Stimulated activated CD4-positive, alpha-beta T cell treated with anti-CD3 and anti-CD28 coated beads, Interleukin-12 subunit alpha, Interleukin-12 subunit beta, amount 100 ng/mL, for 48 hours (primary cell): ENCODE measurements at places on chromosomes 12 and 14.

GRCh38 chr12:49553512-49554088, 14.3 kb downstream of the MCRS1 start:
- DNase-seq = no peak

GRCh38 chr12:2970744-2971143, 11.5 kb downstream of the TEAD4 start:
- DNase-seq = no peak

- DNase-seq = no peak
Observed at GRCh38 chr12:29396774-29397173, 15.8 kb upstream of the ERGIC2 start.

DNA sequence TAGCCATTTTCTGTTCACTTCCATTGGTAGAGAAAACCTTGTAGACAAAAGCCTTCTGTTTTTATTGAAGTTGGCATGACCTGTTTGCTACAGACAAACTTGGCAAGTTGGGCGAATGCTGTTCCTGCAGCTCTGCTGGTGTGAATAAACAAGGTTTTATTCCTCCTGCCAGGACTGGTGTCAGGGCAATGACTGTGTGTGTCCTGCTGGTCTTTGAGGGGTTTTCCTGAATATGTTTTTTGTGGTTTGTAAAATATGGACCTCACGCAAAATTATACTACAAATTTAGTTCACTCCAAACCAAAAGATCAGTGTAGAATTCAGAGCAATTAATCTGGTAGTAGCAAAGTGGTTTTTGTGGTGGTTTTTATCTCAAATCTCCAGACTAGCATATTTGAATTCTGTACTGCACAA, 140.8 kb downstream of the ERC1 start:
- no peak for DNase-seq

- no peak for DNase-seq
Observed at GRCh38 chr14:92481811-92482555, 31.6 kb upstream of the RIN3 start.

DNA sequence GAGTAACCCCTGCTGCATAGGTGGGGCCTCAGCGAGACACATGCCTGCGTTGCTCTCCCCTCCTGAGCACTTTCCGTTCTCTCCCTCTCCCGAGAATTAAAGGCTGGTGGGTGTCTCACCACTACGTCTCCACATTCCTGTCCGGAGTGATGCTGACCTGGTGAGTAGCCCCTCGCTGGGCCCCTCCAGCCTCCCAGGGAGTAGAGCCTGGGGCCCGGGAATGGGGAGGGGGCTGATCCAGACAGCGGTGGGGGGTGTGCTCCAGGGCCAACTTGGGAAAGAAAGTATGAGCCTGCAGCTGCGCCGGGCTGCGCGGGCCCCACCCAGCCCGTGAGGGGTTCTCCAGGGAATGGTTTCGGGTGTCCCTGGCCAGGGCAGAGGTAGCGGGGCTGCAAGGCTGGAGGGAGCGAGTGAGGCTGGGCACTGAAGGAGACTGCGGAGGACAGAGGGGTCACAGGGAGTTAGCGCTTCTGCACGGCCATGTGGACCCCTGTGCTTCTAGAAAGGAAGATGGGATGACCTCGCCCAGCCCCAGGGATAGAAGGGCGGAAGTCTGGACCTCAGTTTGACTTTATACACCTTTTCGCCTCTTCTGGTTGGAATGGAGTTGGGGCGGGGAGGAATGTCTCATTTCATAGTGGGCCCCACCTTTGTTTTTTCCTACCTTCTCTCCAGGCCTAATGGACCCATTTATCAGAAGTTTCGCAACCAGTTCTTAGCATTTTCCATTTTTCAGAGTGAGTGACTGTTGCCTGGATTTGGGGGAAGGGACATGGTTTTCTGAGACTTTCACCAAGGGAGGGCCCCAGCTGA, 22.5 kb downstream of the RHOF start:
- no peak for DNase-seq

GRCh38 chr12:85191-85666, 18.7 kb downstream of the IQSEC3 start:
- DNase-seq = no peak

- no peak for DNase-seq
Observed at GRCh38 chr12:115697340-115697739, 580.2 kb downstream of the MED13L start.

GRCh38 chr14:60862283-60862682, 118.6 kb downstream of the TRMT5 start:
- DNase-seq = no peak

GRCh38 chr12:88432531-88433490, 147.5 kb downstream of the KITLG start:
- no peak for DNase-seq

- DNase-seq = no peak
Observed at GRCh38 chr12:1188016-1188415, 197.0 kb downstream of the ERC1 start.

- no peak for DNase-seq
Observed at GRCh38 chr12:44960856-44961255, 84.7 kb upstream of the NELL2 start.

DNA sequence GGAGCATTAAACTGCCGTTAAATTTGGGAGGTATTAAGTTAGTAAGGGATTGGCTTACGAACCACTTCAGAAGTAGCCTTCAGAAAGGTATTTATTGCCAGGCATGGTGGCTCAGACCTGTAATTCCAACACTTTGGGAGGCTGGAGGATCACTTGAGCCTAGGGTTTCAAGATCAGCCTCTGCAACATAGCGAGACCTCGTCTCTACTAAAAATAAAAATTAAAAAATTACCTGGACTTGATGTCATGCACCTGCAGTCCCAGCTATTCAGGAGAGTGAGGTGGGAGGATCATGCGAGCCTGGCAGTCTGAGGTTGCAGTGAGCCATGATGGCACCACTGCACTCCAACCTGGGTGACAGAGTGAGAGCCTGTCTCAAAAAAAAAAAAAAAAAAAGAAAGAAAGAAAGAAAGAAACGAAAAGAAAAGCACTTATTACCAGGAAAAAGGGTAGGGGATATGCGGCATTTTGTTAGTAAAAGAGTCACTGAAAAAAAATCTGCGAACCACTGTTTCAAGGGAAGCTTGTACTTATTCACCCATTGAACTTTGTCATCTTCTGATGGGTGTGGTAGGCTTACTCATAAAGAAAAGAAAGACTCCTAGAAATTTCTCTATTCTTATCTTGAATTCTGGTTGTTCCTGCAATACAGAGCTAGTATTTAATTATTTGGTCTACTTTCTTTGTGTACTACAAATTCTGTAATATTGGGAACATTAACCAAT, 33.6 kb upstream of the PLEKHA5 start:
- no peak for DNase-seq

DNA sequence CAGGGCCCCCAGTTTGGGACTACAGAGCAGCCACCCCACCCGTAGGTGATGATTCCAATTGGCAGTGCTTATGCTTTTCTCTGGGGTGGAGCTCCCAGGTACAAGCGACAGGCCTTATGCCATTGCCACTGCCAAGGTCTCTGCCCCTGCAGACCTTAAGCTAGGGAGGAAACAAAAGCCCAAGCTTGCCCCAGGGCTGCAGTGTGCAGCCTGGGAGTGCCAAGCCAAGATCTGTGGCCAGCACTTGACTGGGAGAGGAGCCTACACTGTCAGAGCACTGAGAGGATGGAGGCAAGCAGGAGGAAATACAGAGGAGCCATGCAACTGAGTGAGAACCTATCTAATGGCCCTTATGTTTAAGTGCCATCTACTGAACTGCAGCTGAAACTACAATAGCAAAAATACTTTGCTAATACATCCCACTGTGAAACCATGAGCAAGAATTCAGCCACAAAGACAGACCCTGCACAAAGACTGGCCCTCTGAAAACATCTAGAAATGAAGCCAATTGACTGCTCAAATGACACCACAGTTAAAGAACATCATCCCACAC, 17.7 kb upstream of the ASCL1 start:
- DNase-seq = no peak

- no peak for DNase-seq
Observed at GRCh38 chr14:72738161-72738611, 155.7 kb downstream of the DPF3 start.

DNA sequence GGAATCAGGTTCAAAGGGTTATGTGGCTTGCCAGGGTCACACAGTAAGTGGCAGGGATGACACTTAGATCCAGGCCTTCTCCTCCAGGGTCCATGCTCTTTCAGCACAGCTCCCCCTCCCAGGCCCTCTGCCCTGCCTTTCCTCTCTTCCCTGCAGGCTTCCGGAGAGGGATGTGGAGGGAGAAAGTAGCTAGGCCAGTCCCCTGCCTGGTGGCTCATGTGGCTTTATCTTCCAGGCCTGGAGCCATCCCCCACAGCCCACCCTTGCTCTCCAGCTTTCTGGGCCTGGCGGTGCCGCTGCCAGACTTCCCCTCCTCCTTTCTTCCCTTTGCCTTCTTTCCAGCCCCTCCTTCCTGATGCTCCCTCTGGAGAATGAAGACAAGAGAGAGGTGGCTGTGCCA, 1.7 kb downstream of the PSMB11 start:
- DNase-seq = no peak
